ENCODE measurements at places on chromosomes 13 and 19.

- no peak for DNase-seq
Observed at GRCh38 chr13:23268441-23268840, 87.7 kb downstream of the SGCG start.

- no peak for DNase-seq
Observed at GRCh38 chr13:106372199-106373155, 163.0 kb downstream of the EFNB2 start.

DNA sequence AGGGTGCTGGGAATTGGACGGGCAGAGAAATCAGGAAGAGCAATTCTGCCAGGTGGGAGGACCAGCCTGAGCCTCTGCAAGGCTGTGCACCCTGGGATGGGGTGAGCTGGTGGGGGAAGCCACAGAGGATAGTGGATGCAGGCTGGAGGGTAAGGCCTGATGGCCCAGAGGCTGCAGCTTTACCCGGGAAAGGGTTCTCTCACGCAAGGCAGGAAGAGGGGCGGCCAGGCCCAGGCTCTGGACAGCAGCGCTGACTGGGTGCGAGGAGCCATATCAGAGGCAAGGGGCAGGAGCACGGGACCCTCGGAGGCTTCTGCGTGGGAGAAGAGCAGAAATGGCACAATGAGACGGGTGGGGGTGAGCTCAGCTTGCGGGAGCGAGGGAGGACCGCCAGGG, 104.6 kb downstream of the SOX1 start:
- no peak for DNase-seq

GRCh38 chr19:18377026-18377425, 8.9 kb upstream of the GDF15 start:
- no peak for DNase-seq

DNA sequence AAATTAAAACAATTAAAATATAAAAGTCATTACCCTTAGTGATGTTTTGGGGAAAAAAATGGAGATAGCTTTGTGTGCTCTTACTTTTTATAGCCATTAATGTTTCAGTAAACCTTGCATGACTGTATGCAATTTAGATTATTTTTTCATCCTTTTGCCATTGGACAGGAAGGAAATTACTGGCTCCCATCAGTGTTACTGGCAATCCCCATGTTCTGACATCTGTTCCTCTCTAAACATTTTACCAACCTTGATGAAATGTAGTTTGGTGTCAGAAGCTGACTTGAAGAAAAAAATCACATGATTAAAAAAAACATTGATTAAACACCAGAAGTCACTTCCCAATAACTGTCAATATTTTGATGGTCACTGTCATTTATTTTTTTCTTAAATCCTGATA, 52.3 kb upstream of the ZNF536 start:
- DNase-seq, result no peak

DNA sequence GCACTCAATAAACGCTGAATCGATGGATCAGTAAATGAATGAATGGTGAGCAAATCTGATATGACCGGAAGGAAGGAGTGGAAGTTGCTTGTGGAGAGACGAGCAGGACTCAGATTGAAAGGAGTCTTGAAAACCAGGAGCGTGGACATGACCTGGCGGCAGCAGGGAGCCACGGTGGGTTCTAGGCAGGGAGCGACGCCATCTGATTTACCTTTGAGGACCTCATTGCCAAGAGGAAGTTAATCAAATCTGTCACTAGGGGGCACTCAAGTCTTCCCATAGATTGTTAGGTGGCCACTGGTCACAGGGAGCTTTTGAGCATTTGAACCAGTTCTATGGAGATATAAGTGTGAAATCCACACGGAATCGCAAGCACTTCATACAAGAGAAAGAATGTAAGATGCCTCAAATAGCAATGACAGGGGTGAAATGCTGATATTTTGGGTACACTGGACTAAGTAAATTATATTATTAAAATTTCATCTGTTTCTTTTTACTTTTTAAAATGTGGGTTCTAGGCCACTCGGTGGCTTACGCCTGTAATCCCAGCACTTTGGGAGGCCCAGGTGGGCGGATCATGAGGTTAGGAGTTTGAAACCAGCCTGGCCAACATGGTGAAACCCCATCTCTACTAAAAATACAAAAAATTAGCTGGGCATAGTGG, 9.2 kb upstream of the FBN3 start:
- peak; percentile 27 for DNase-seq

DNA sequence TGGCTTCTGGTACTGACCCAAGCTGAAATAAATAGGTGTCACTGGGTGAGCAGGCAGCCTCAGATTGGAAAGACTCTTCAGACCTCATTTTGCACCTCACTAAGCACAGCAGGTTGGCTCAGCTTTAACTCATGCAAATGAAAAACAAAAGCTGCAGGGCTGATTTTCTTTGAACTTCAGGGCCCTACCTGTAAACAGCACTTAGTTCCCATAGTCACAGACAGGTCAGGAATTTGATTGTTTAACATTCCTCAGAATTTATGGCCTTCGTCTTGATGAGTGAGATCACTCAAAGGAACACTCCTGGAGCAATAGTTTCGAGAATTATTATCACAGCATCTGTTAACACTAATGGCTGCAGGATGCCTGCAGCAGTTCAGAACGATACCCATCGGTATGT, 718.5 kb downstream of the EFNB2 start:
- no peak for DNase-seq

DNA sequence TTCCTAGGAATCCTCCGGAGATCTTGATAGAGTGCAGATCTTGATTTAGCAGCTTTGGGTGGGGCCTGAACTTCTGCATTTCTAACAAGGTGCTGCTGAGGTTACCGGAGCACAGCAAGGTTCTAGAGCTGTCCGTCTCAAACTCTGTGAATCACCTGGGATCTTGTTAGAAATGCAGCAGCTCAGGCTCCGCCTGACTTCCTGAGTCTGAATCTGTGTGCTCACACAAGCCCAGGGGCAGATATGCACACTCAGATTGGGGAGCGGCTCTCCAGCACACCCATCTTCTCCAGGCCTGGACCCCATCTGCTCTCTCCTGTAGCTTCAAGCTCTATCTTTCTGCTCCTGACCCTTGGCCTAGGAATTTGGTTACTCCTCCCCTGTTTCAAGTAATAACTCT, 3.5 kb upstream of the TEX26 start:
- DNase-seq, result no peak

- peak; percentile 97 for DNase-seq
Observed at GRCh38 chr19:7394731-7395359, 46.1 kb downstream of the ARHGEF18 start.

GRCh38 chr13:49976314-49977258, 20.3 kb upstream of the TRIM13 start:
- DNase-seq, result peak; percentile 76

DNA sequence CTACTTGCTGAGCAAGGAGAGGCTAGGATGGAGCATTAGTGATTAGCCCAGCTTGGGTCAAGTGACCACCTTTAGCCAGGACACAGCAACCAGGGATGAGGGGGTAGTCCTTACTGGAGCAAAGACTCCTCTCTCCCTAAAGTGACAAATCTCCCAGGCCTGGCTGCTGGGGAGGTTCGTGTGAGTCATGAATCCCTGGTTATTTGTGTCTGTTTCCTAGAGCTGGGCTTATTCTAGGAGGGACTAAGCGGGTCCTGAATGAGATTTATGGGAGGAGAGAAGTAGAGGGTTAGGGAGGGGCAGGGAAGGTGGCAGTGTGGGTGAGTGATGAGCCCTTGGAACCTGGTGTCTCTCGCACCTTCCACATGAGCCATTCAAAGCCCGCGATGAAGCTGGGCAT, 487.3 kb downstream of the TSHZ3 start:
- DNase-seq, result no peak

DNA sequence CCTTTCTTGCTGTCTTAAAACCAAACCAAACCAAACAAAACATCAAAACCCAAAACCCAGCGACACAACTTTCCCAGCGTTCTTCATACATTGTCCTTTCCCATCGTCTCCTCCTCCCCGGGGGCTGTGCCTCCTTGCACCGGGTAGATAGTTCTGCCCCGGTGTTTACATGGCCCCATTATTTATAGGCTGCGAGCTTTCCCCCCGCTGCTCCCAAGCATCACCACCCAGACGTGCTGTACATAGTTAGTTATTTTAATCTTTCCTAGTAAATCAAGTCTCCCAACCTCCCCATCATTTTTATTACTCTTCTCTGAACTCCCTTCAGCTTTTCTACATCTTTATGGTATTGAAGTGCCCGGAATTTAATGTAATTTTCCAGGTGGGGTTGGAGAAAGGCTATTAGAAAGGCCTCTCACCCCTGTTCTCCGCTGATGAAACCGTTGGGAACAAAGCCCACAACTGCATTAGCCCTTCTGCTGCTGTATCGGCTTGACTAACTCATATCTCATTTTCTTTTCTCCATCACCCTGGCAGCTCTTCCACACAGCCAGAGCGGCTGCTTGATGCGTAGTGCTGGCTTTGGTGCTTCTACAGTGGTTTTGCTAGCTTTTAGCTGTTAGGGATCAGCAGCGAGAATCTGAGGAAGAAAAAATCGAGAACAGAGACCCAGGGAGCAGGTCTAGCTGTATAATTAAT, 53.1 kb downstream of the FGF9 start:
- DNase-seq, result no peak

DNA sequence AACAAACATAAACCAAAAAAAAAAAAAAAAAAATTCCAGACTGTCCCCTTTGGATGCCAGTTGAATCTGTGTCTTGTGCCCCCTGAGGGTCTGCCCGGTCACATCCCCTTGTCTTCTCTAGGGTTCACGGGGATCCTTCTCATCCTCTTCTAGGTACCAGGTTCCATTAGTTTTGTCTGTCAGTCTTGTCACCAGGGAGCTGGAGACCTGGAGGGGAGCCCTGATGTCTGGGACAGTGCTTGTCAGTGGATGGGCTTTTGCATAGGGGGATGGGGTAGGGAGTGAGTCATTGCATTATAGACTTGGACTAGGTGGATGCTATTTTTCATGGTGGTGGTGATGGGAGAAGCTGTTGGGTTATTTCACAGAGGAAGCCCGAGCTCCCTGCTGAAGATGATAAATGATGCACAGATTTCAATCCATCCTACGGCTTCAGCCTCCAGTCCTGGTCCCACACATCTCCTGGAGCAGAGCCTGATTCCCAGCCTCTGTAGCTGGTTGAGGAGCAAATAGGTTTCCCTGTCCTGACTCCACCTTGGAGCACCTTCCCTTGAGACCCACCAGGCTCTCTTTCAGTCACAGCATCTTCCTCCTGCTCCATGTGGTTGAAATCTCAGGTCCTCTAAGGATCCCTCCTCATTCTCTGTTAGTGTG, 26.0 kb downstream of the WTIP start:
- DNase-seq, result no peak

DNA sequence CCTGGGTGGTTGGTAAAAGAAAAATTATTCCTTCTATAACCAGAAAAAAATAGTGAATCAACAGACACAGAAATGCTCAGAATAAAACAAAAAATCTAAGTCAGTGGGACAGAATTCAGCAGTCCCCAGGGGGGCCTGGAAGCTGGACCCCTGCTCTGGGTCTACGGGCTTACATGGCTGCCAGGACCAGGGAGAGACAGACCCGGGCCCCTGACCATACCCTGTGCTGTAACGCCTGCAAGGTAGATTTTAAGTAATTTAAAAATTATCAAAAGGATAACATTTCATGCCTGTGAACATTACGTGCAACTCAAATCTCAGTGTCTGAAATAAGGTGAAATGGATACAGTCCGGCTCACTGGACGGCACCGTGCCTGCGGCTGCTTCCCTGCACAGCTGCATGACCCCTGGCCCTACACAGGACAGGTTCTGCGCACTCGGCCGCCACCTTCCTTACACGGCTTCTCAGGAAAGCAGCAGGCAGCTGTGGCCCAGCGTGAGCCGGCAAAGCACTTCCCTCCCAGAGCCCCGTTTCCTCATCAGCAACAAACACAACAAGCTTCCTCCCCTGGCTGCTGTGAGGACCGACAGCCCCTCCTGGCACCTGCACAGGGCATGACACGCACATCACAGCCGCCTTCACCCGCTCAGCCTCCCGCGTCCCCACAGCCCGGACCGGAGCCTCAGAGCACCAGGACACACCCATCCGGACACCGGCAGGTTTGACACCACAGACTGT, 22.2 kb downstream of the RASA3 start:
- DNase-seq, result peak; percentile 76

- DNase-seq, result peak; percentile 57
Observed at GRCh38 chr19:18233224-18233825, 7.1 kb upstream of the PDE4C start.

- DNase-seq, result no peak
Observed at GRCh38 chr13:39820606-39821005, 165.1 kb downstream of the COG6 start.

GRCh38 chr19:1577090-1577928, 9.2 kb upstream of the MEX3D start:
- no peak for DNase-seq

GRCh38 chr13:108273429-108274118, 4.1 kb downstream of the TNFSF13B start:
- no peak for DNase-seq

DNA sequence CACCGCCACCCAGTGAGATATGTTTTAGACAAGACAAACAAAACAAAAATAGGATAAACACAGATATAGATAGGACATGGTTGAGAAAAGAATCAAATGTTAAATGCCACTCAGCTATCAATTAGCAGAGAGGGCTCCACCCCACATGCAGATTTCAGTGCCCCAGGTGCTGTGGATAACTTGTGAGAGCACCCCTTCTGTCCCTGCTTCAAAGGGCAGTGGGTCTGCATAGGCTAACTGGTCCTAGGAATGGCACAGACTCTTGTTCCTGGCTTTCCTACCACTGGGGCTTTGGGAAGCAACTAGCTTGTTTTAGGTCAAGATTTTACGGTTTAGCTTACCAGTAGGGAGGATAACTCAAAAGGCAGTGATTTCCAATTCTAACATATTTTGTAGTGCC, 460.3 kb downstream of the TSHZ3 start:
- no peak for DNase-seq

- peak; percentile 52 for DNase-seq
Observed at GRCh38 chr19:56111601-56112312, 9.3 kb downstream of the ZNF787 start.

DNA sequence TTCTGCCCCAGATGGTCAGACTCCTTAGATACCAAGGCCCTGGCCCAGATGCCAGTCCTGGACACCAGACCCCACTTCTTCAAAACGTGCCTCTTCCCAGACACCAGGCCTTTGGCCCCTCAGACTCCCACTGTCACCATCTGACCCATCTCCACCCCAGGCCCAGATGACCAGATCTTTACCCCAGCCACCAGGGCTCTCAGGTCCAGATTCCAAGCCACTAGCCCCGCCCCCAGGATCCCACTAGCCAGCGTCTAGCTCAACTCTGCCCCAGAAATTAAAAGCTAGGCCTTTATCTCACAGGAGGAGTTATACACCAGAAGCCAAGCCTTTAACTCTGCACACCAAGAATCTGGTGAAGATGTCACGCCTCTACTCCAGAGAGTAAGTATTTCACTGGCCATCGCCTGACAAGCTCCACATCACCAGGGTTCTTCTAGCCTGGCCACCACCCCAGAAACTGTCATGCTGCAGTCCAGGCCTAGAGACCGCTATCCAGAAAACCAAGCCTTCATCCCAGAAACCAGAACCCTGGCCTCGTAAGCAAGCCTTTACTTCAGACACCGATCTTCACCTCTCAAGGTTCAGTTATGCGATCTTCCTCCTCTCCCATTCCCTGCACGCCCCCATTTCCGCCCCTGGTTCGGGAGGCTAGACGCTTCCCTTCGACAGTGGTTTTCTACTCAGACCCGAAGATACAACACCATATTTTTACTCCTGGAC, 595 bp downstream of the XAB2 start:
- no peak for DNase-seq

Data from activated T-cell treated with anti-CD3 and anti-CD28 coated beads, Interleukin-2, amount 50 U/mL, for 1 hour (primary cell).